ENCODE measurements at places on chromosomes 4 and X.

DNA sequence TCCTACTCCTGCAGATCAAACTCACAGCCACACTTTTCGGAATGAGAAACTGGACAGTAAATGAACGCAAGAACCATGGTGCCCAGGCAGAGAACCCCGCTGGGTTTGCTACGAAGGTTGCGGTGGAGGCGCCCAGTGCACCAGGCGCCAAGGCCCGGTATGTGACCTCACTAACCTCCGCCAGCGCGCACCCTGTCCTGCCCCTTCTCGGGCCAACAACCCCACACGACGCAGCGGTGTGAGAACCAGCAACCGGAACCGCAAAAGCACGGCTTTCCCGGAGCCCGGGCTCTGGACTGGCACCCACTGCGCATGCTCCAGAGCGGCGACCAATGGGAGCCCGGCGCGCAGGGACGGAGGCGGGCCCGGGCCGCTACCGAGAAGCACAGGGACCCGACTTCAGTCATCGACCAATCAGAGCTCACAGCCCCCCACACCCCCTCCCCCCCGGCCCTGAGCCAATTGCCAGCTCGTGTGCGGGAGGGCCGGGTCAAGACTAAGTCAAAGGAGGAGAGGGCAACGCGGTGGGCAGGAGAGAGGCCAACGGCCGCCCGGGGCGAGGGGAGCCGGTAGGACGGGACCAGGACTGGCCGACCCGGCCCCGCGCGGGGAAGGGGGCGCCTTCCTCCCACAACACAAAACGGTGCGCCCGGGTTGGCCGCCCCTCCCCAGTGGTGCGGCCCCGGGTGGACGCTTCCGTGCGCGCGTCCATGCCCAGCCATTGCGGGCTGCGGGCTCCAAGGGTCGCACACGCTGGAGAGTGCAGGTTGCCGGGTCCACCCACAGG is 7.3 kb upstream of the WAS start:
- peak; percentile 57 for DNase-seq

DNA sequence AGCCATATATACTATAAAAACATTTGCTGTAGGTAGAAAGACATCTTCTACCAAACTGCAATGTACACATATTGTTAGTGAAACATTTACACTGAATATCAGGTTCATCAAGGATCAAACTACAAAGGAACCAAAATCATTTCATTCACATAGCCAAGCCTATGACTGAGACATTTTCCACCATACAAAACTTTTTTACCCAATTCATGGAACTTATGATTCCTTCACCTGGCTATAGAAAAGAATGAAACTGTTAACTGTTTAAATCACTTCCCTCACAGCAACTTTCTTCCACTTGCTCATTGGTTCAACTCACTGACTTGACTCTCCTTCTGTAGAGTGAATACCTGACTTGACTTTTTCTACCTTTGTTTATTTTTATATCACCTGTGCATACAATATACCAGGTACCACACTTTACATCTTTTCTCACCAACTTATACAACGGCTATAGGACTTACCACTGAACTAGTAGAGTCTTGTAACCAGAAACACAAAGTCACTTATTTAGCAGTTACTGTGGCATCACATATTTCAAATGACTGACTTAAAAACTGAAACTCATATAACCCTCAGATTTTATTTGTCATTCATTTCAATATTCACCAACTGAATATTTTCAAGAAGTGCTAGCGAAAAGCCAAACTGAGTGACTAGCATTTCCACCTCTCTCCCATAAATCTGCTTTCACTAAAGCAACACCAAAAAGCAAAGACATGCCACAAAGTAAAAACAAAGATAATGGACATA is 30.9 kb downstream of the CAMK2D start:
- no peak for DNase-seq

DNA sequence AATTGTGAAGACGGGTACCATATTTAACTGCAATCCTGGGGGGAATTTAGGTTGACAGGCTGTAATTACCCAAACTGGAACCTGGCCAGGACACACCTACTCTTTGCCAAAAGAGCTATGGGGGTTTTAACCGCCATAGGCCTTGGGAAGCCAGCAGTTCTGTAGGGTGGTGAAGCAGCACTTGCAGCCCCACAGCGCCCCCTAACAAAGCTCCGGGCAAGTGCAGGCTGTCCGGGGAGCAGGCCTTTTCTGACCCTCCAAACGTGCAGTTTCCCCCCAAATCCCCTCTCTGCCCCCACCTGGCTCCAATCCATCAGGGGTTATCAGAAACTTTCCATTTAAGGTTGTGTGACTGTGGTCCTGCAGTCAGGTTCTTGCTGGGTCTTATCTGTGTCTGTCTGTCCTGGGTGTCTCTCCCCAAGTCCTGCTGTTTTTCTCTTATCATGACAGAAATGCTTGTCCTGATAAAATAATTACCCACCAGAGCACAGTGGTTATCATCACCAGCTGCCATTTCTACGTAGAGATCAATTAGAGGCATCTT is 350.9 kb downstream of the MID1IP1 start:
- DNase-seq: peak; percentile 92

GRCh38 chr4:126678618-126679017 is 954.1 kb upstream of the INTU start:
- DNase-seq: no peak

- DNase-seq: peak; percentile 66
Measured at GRCh38 chr4:156255230-156256007, 301.8 kb upstream of the CTSO start.

GRCh38 chr4:109472343-109472761 is 38.7 kb downstream of the SEC24B start:
- DNase-seq: no peak

DNA sequence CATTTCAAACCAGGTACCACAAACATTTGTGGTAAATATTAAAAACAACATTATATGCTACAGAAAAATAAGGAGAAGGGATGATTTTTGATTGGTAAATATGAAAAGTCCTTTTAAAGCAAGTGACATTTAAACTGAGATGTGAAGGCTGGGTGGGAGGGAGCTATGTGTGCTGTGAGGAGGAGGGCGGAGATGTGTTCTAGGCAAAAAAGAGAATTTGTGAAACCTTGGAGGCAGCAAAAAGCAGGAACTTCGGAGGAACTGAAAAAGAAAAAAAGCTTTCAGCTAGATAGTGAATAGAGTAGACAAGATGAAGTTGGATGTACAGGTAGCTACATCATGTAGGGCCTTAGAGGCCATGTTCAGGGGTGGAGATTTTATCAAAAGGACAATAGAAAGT is 10.1 kb upstream of the ARAP2 start:
- no peak for DNase-seq

DNA sequence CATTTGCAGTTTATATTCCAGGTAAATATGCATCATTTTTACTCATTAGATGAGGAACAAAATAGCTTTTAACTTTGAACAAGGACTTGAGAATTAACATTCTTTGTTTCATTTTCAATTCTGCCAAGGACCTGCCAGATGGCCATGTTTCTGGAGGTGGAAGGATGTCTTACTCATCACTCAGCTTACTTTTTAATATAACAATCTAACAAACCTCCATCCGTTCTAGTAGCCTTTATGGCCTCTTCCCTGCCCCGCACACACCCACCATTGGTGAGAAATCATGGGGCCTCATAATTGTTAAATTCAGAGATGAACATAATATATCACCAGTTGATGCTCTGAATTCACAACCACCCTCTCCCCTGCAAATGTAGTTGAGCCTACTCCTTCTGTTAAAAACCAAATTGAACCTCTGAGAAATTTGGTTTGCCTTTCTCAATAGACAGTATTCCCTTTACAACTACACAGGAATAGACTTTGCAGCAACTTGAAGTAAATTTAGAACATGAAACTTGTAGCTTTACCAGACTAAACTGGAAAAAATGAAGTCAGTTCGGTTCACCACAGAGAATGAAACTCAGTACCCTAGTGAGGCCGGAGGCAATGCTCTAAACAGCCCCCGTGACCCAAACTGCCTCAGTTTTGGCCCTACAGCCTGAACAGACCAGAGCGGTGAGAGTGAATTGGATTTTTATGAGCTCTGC is 50.1 kb upstream of the ACSL4 start:
- no peak for DNase-seq

- DNase-seq: no peak
Measured at GRCh38 chrX:136021903-136022302, 36.7 kb downstream of the SLC9A6 start.

GRCh38 chr4:165393051-165393450 is 14.2 kb downstream of the CPE start:
- no peak for DNase-seq

- DNase-seq: no peak
Measured at GRCh38 chr4:147362938-147363337, 118.0 kb upstream of the EDNRA start.

GRCh38 chrX:112094729-112095128 is 12.2 kb upstream of the TRPC5 start:
- no peak for DNase-seq

DNA sequence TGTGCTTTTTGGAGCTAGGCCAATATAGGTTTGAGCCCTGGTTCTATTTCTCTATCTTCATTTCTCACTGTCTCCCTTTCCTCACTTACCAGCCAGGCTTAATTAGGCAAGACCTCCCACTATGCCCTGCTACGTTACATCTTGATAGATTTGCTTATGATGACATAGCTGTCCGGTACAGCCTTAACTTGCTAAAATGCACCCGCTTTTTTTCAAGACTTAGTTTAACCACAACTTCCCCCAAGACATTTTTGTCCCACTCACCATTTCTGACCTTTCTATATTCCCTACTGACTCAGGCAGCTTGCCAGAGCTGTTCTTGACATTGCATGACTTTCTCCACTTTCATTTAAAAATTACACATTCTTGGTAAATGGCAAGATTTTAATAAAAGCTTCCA is 152.6 kb downstream of the MID1 start:
- DNase-seq: no peak

DNA sequence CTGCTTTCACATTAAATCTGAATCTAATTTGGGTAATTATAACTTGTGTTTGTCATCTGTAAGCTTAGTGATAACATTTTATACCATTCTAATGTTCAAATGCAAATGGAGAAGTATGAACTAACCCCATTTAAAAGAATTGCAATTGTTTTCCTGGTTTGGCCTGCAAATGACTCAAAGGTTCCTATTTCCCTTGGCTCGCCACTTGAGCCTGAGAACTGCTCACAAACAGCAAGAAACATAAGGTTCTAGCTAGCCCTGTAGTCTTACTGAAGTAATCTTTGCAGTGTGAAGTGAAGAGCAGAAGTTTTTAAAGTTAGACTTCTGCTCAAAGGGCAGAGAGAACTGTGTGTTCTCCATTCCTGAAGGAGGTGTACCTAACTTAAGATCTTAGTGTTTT is 27.2 kb downstream of the UPRT start:
- no peak for DNase-seq

DNA sequence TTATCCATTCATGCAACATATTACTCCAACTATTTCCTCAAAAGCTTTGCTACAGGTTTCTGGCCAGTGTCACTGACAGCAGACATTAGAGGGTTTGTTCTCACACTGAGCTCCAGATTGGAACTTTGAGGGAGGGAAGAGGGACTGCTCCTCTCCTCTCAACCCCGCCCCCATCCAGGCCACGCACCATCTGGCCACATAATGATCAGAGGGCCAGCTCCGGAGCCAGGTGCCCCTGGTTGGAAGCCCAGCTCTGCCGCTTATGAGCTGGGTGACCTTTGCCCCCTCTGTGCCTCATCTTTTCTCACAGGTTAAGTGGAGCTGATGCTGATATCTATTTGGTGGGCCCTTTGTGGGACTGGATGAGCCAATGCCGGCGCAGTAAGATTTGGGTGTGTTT is 55.8 kb downstream of the C4orf50 start:
- no peak for DNase-seq

- DNase-seq: no peak
Measured at GRCh38 chr4:141570290-141570689, 66.1 kb upstream of the IL15 start.

GRCh38 chr4:185847352-185848097 is 35.5 kb upstream of the SORBS2 start:
- DNase-seq: peak; percentile 19

DNA sequence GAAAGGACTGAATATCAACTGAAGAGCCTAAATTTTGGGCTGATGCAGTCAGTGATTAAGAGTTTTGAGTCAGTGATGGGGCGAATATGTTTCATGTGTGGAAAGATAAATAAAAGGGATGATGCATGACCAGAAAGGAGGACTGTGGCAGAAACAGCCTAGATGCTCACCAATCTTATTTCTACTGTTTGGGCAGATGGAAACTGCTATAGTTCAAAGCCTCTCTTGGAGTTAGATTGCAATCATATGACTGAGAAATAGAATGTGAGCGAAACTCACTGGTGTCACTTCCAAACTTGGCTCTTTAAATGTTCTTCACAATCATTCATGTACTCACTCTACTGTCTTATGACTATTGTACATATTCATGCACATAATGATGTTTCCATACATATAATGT is 35.4 kb upstream of the YTHDC1 start:
- no peak for DNase-seq

DNA sequence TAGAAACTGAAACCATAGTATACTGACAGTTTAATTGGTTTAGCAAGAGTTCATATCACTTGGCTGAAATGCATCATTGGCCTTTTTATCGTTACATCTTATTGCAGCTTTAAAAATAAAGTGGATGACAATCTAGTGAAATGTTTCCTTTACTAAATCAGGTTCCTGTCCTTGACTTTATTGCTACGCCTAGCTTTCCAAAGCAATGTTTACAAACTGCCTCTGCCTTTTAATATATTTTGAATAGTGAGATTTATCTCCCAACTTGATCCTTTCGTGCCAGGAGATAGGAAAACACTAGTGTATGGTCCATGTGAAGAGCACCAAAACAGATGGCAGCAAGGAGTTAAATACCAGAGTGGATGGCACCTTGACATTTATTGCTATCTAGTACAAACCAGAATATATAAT is 67.0 kb downstream of the GPC3 start:
- DNase-seq: no peak

DNA sequence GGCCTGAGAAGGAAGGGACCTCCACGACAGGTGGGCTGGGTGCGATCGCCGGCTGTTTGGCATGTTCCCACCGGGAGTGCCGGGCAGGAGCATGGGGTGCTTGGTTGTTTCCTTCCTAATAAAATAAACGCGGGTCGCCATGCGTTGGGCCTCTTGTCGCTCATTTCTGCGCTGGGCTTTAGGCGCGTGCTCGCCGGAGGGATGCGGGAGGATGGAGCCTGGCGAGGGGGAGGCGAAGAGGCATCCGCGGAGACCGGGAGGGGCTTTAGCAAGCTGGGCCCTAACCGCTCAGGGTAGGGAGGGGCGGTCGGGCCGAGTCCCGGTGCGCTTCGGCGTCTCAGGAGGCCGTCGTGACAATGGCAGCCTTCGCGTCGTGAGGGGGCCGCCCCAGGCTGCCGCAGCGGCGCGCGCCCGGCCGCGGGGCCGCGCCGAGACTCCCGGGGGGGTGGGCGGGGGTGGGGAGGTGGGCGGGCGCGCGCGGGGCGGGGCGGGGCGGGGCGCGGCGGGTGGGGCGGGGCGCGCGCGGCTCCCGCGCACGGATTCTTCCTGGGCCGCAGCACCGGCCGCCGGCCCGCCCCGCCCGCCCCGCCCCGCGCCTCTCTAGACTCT is 476 bp upstream of the GDI1 start:
- peak; percentile 43 for DNase-seq

DNA sequence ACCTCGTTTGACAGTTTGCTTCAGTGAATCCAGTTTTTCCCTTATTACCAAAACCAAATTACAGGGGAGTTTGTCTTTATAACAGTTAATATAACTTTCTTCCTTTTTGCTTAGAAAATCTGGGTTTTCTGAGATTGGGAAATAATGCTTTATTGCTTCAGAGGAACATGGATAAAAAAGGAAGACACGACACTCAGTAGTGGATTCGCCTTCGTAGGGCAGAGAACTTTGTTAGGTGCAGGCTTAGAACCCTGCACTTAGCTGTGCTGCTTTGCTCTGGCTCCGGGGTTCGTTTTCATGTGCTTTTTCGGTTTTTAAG is 188.2 kb downstream of the SOWAHB start:
- DNase-seq: no peak

GRCh38 chr4:137361756-137362470 is 170.4 kb downstream of the PCDH18 start:
- DNase-seq: no peak

Data from NCI-H748 treated with DMSO at 0.1 percent for 48 hours (cell line).